NCI-H510A treated with DMSO at 0.1 percent for 48 hours (cell line): ENCODE measurements at places on chromosomes 4 and X.
A peak's percentile ranks its signal among the peaks of the same experiment; 100 is the strongest.

GRCh38 chr4:186755550-186756519, 32.2 kb upstream of the FAT1 start:
- DNase-seq, result peak; percentile 11

DNA sequence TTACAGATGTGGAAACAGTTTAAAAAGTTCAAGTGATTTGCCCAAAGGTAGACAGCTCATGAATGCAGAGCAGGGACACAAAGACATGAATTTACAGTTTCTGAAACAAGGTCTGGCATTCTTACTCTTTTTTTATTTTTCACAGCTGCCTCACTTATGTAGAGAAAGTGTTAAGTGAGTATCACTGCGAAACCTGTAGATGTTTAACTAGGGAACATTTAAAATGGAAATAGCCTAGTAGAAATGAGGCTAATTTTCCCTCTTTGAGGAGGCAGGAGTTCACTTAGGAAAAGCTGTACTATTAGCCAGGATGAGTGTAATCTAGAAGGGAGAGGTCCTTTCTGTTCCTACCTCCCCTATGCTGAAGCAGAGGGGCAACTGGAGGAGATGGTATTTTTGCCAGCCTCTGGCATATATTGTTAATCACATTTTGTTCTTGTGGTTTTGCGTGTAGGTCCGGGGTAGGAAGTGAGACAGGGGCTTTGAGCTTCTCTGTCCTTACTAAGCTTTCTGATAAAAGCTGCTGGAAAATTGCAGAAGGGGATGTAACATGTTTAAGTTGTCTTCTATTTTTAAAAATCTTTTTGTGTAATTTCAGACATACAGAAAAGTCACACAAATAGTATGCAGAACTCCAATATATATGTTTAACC, 492.8 kb upstream of the NR3C2 start:
- DNase-seq, result no peak

DNA sequence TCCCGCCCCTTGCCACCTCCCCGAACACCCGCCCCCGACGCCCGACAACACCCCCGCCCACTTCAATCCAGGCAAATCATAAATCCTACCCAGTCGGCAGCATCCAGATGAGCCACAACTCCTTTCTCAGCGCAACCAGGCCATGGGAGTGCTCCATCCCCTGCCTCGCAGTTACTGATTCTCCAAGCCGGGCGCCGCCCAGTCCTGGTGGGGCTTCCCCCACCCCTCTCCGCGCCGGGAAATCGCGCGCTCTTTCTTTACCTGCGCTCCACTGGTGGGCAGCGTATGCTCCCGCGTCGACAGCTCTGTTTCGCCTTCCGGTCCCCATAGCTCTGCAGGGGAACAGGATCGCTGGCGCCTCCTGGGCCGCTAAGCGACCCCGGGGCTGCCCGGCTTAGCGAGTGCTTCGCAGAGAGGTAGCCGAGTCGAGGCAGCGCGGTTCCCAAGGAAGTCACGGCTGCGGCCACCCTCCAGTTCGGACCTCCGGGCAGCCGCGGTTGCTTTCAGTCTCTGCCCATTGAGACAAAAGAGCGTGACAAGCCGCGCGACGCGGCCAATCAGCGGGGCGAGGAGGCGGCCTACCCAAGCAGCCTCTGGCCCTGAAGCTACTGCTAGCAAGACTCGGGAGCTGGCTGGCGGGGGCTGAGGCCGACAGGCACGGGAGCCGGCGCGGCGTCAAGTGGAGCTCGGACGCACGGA, 43.7 kb upstream of the TMSB15B start:
- peak; percentile 50 for DNase-seq

GRCh38 chr4:116598155-116598979, 487.0 kb downstream of the TRAM1L1 start:
- DNase-seq, result no peak

- no peak for DNase-seq
Measured at GRCh38 chr4:109574931-109575804, 15.1 kb downstream of the MCUB start.
